ENCODE measurements at places on chromosomes 2 and 18.

DNA sequence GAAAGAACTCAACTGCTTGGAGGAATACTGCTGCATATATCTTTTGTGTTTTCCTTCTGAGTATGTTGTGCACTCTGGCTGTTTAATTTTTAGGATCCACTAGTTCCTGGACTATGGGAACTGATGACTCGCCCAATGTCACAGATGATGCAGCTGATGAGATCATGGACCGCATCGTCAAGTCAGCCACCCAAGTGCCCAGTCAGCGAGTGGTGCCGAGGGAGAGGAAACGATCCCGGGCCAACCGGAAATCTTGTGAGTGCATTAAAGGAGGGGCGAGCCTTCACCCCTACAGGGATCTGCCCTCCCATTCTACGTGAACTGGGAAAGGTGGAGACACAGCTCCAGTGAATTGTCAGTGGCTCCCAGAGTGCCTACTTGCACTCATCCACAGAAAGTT is 59.6 kb downstream of the TPGS2 start:
- DNase-seq: no peak

DNA sequence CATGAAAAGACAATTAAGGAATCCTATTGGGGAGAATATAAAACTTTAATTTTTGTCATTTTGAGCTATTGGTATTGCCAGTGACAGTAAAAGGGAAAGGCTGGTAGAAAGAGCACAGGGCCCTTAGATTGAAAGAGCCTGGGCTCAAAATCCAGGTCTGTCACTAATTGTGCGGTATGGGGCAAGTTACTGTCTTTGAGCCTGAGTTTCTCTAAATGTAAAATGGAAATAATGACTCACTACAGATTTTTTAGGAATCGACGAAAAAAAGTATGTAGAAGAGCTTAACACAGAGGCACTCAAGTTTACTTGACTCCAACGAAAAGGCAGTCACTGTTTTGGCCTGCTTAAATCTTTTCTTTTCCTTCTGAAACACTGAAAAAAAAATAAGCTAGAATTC is 7.0 kb downstream of the NDUFV2 start:
- no peak for DNase-seq

DNA sequence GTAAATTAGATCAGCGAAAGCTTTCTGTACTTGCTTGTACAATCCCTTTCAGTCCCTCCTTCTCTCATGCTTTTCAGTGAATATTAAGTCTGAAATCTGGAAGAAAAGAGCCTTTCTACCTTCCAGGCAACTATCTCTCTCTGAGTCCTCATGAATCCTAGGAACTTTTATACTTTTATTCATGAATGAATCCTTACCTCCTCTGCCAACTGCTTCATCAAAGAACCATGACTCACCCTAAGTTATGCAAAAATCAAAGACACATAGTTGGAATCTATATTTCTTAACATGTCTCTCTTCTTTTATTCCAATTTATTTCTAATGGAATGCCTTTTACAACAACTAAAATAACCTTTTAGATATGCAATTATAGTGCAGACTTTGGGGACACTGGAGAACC is 394.2 kb downstream of the CLIP4 start:
- DNase-seq: no peak

- DNase-seq: no peak
Observed at GRCh38 chr2:55150834-55151233, 81.3 kb downstream of the CLHC1 start.

DNA sequence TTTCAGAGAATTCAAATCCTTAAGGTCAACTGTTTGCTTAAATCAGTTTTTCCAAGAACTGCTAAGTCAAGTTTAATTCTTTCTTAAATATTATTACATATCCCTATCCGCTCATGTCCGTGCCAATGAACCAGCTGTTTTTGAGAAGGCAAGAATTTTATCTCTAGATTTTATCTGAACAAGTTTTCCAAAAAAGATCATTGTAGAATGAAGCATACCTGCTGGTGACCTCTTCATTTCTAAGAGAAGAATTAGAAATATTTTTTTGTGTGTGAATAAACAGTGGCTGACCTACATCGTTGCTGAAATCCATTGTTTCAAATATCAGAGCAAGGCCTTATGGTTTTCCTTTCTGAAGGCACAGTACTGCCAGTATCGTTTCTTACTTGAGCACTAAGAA is 58.4 kb upstream of the RND3 start:
- DNase-seq: no peak

DNA sequence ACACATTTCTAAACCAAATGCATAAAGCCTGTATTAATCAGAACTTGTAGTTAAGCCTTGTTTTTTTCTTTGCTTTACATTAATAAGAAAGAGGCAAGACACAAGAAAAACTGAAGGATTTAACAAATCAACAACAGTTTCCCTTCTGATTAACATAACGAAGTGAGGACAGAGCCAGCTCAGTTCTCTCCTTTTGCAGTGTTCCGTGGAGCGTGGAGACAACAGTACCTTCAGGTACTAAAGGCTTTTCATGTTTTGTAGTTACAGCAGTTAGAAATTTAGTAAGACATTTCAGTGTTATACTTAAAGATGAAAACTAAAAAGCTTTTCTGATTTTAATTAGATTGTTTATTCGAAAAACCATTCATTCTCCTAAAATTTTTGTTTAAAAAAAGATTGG is 115.2 kb downstream of the FMNL2 start:
- DNase-seq: no peak

All from BE2C (cell line).